Activated CD8-positive, alpha-beta memory T cell treated with anti-CD3 and anti-CD28 coated beads for 1 hour (primary cell): ENCODE measurements at places on chromosomes 7 and 10.

GRCh38 chr7:123538897-123539296, 4.5 kb upstream of the IQUB start:
- no peak for DNase-seq

DNA sequence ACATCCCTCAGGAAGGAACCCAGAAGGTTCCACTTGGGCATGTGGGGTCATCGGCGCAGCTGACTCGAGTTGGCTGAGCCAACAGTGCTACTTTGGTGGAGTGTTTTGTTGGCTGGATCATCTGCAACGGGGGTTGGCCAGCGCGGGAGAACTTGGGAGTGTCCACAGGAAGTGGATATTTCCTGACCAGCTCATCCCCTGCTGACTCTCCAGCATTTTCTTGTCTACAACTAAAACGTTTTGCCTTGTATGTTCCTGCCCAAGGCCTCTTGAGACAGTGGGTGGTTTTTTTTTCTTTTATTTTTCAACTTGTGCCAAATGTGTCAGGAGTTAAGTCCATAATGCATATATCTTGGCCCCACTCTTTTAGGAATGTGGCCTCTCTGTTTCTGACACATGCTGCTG, 208.6 kb downstream of the ZNF365 start:
- no peak for DNase-seq

DNA sequence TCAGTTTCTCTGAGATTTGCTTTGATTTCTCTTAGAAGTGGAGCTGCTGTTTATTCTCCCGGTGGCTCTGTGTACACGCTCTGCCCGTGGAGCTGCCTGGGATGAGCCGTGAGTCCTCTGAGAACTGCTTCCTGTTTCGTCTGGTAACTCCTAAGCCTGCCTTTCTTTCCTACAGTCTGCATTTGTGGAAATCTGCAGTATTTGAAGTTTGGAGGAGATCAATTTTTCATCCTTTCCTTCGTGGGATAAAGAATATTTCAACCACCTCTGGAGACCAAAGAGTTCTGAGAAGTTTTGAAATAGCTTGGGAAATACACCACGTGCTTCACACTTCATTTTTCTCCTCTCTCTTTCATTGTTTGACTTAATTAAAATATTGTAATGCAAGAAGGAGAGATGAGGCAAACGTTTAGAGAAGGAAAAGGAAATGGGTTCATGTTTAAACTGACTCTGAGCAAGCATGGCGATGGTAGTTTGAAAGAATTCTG, 311.9 kb downstream of the LRMDA start:
- no peak for DNase-seq

DNA sequence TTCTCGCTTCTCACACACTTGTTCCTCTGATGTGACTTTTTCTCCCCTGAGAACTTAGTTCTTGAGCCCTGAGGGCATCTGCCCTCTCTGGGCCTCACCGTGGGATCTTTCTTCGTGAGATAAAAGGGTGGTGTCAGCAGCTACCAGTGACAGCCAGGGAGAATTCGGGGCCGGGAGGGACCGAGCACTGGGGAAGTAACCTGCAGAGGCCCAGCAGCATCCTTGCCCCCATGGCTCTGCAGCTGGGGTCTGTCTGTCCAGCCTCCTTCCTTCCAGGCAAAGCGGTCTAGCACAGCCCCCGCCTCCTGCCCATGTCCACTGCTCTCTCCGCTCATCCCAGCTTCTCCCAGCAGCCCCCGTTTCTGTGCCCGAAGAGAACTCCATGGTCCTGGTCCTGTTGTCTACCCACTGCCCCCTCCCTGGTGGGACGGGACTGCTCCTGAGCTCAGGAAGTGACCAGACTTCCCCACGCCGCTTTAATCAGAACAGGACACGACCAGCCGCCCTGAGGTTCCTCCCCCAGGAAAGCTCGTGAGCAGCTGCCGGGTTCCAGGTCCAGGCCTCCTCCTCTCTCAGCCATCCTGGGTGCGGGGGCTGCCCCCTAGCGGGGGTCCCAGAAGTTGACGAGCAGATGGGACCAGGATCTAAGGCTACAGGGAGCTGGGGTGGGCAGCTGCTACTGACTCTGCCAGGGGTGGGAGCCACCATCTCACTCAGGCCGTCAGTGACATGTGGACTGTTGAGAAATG, 187.5 kb downstream of the WDR37 start:
- no peak for DNase-seq

GRCh38 chr10:49135575-49136313, 1.9 kb upstream of the FAM170B start:
- DNase-seq, result no peak

- DNase-seq, result no peak
Measured at GRCh38 chr7:1105189-1105588, 17.3 kb downstream of the GPER1 start.

DNA sequence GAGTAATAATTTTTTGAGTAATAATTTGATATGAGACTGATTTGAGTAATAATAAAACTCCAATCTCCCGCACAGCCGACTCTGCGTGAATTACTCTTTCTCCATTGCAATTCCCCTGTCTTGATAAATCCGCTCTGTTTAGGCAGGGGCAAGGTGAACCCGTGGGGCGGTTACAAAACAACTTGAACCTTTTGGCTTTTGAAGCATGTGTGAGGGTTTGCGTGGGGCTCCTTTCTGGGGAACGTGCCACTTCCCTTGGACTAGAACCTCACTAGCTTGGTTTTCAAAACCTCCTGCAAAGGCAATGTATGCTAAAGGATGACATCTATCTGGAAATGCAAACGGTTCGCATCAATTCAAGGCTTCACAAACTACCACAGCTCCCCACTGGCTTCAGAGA, 1.5 kb downstream of the CRPPA start:
- no peak for DNase-seq

- DNase-seq, result no peak
Measured at GRCh38 chr10:112956631-112957350, 6.7 kb downstream of the TCF7L2 start.

DNA sequence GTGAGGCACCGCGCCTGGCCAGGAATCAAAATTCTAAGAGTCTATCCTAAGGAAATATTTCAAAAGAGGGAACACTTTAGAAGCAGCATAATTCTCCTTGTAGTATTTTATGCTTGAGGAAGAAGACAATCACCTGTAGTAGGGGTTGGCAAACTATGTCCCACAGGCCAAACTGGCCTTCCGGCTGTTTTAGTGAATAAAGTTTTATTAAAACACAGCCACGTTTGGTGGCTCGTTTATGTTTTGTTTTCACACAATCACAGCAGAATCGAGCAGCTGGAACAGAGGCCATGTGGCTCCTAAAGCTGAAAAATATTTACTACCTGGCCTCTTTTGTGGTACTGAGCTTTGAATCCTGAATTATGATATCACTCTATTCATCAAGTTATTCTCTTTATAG, 131.7 kb upstream of the TNS3 start:
- DNase-seq, result no peak

- DNase-seq, result no peak
Measured at GRCh38 chr10:15436696-15437095, 65.6 kb upstream of the FAM171A1 start.
